ENCODE measurements at places on chromosomes 5 and 9.

DNA sequence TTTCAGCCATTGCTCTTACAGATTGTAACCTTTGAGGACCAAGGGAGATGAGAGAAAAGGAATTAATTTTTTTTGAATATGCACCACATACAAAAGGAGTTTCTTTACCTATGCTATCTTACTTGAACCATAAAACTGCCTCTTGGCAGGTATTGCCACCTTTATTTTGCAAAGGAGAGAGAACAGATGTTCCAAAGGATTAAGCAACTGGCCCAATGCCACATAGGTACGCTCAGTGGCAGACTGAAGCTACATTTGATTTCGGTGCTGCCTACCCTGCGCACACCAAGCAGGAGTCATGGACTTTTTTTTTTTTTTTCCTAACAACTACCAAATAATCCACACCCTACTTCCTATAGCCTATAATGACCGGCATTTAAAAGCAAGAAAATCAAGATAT lies 43.1 kb downstream of the SAXO1 start:
- DNase-seq = no peak

- DNase-seq = no peak
Observed at GRCh38 chr5:158691631-158692255, 408.0 kb downstream of the EBF1 start.

- DNase-seq = no peak
Observed at GRCh38 chr5:135873831-135874230, 21.8 kb downstream of the IL9 start.

GRCh38 chr5:142428036-142428772 lies 103.4 kb upstream of the SPRY4 start:
- no peak for DNase-seq

GRCh38 chr5:138180183-138180782 lies 1.4 kb downstream of the KIF20A start:
- DNase-seq = no peak

DNA sequence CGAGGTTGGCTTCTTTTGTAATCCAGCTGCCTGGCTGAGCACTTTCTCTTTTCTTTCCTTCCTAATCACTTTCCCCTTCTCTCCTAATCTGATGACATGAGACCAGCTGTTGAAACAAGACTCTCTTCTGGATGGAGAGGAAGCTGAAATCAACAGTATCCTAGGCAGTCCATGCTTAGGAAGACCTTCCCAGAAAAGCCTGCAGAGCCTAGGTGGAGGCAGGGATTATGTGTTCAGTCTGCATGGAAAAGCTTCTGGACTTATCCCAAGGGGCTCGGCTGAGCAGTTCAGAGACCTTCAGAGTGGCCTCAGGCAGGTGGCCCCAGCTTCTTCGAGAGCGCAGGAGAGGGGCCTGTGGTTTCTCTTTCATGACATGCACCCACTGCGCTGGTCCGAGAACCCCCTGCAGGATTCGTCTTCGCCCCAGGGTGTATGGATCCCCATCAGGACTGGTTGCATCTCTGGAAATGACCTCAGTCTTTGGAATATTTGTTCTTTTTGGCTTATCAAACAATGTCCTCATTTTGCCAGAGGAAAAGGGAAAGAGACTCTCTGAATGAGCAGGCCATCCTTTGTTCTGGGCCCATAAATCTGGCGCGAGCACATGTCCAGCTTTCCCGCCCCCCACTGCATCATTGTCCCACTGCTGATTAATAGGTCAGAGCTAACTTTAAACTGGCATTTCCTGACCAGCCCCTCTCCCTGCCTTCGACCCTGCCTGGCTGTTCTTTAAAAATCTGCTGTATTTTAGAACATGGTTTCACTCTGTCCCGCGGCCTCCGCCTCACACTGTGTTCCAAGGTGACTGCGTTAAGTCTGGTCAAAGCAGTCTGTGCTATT lies 177.9 kb upstream of the KLF4 start:
- DNase-seq = no peak

- DNase-seq = no peak
Observed at GRCh38 chr5:128245974-128246373, 162.4 kb downstream of the SLC12A2 start.

DNA sequence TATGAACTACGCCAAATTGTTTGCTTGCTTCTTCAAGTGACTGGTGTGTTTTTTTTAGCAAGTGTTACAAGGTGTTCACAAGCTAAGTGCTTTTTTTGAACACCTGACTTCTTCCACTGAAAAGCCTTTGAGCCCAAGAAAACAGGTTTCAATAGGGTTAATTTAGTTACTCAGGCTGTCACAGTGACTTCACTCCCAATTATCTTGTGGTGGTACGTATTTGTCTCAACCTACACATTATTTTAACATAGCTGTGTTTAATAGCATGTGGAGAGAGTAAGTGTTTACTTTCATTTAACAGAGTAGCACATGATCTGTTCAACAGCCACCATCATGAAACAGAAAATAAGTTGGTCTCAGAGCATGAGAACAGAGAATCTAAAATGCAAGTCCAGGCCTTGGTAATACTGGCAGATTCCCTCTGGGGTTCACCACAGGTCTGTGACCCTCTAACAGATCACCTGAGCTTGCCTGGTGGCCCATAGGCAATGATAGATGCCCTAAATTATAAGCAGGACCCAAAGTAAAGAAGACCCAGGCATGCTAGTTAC lies 267.7 kb upstream of the SMARCA2 start:
- no peak for DNase-seq

DNA sequence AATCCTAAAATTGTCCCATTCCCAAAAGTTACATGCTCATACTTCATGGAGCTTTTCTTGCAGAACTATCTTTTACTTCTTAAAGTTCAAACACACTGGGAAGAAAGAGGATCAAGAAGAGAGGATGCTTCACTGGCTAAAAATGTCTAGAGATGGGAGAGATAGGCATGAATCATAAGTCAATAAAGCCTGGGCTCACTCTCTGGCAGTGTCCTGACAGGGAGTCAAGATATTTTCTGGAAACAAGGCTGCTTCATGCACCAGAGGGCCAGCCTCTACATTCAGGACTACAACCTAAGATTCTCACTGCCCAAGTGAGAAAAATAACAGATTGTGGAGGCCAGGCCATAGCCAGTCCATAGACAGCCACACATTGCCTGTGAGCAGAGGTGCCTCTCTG lies 1358.4 kb downstream of the EFNA5 start:
- DNase-seq = no peak

- no peak for DNase-seq
Observed at GRCh38 chr5:177434942-177435738, 8.7 kb downstream of the GRK6 start.

- no peak for DNase-seq
Observed at GRCh38 chr5:43051684-43052083, 11.6 kb upstream of the ANXA2R start.

DNA sequence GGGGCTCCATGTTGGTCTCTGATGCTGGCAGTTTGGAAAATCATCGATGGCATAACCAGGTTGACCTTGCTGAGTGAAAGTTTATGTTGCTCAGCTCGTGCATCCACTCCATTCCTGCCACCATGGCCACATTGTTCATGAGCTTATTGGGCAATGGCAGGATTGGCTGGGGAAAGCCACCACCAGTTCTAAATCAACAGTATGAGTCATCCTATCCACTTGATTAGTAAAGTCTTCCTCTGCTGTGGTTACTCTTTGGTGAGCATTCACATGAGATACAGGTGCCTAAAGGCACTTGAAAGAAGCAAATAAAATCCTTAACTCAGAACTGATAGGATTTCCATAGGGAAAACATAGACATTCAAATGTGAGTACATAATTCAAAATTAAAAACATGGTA lies 131.8 kb upstream of the FBN2 start:
- DNase-seq = no peak

DNA sequence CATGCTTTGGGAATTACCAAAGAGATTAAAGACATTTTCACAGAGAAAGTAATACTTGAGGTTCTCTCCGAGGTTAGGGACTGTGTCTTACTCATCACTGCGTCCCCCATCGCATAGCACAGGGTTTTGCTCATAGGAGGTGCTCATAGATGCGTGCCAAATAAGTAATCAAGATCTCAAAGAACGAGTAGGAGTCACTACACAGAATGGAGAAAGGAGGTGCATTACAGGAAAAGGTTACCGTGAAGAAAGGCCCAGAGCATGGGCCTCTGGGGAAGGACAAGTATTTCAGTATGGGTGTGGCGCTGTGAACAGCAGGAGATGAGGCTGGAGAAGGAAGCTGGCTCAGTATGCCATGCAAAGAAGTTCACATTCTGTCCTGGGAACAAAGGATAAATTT lies 182.4 kb downstream of the ACTL7B start:
- DNase-seq = no peak

DNA sequence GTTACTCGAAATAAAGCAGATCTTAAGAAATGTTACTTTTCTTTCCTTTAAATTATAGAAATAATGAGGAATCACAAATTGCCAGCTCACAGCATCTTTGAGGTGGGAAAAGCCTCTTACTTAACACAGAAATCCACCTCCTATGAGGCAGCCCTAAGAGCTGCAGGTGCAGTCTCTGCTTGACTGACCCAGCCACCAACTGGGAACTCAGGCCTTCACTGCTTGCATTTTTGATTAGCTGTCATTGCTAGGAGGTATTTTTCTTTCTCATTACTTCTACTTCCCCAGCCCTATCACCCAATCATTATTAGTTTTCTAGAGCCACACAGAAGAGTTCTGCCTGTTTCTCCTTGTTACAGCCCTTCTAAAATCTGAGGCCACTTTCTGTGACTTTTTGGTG lies 416.5 kb upstream of the KLF4 start:
- no peak for DNase-seq
